ENCODE measurements at places on chromosomes 5 and 9. TPM values are rescaled to one million over a fixed set of nuclear protein-coding genes. Genes with fewer than 3 reads are reported as not detected.

ZNF367 gene
- total RNA-seq, result 6.9 TPM

CARTPT gene
- total RNA-seq, result not detected

DAB2IP gene
- total RNA-seq, result not detected

TLX3 gene
- not detected for total RNA-seq

AHRR gene
- 0.80 TPM for total RNA-seq

PCDHA6 gene
- total RNA-seq, result not detected

DNA sequence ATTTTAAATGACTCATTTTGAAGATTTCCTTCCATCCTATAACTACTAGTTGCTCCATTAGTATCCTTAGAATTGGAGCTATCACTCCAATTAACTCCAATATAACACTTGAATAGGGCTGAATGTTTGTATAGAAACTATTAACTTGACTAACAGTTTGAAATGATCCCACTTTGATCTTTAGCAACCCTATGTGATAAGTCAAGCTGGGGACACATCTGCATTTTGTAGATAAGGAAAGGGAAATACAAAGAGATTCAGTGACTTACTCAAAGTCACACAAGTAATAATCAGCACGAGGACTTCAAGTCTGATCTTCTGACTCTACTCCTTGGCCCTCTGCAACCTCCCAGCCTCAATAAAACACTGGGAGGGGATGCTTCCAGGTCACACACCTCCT lies 101.1 kb downstream of the TMEM215 start:
- H3K4me3 ChIP-seq, result no peak overlapping the region
- H3K4me1 ChIP-seq, result no peaks in the 10 kb centered on the region
- H3K36me3 ChIP-seq, result peaks cover 2% of the 10 kb centered on the region
- H3K27me3 ChIP-seq, result peaks cover 8% of the 10 kb centered on the region
- no peak overlapping the region for H3K27ac ChIP-seq
- DNase-seq, result no peak

SLC22A4 gene
- 0.70 TPM for total RNA-seq

PCDHGA4 gene
- total RNA-seq, result not detected

ESM1 gene
- total RNA-seq, result not detected

Measured in T-helper 17 cell (primary cell).